ENCODE measurements at places on chromosomes 6 and 20. TPM values are rescaled to one million over a fixed set of nuclear protein-coding genes. Genes with fewer than 3 reads are reported as not detected.

DNA sequence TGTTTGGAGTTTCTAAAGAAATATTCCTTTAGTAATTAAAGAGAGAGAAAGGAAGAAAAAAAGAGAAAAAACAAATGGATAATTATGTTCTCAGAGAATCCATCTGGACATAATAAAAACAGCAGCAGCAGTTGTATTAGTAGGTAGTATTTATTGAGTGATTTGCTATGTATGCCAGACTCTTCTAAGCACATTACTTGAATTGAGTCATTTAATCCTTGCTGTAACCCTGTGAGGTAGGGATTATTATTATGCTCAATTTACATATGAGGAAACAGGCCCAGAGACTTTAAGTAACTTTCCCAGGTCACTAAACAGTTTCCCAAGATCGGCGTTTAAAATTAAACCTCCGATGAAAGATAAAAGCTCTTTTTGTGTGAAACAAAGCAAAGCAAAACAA is 238.8 kb downstream of the TSHZ2 start:
- DNase-seq = no peak

The NCR2 gene
- total RNA-seq = not detected

The SERAC1 gene
- 9.4 TPM for total RNA-seq

- DNase-seq = no peak
These were observed 155.5 kb downstream of the ANKRD60 start for GRCh38 chr20:58072695-58073671.

The IPCEF1 gene
- total RNA-seq = 3.1 TPM

The PACRG gene
- total RNA-seq = 6.2 TPM
